ENCODE measurements at places on chromosomes 2 and 18.
A peak's percentile ranks its signal among the peaks of the same experiment; 100 is the strongest.

- DNase-seq = peak; percentile 35
Observed at GRCh38 chr2:190843890-190844699, 36.5 kb upstream of the GLS start.

GRCh38 chr2:36559221-36559942 lies 38.6 kb downstream of the FEZ2 start:
- DNase-seq = no peak

DNA sequence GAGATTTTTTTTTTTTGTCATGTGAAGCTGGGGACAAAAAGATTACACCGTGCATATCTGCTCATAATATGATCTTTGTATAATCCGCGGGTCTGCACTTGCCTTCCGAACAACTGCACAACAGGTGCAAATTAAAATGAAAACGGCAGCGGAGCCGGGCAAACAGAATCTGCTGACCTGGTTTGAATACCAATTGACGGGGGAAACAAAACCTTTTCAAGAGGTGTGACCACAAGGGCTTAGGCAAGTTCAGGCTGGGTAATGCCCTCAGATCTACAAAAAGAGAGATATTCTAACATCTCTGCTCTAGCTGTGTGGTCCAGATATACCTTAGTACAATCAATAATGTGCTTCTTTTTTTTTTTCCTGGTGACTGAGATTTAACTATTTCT lies 88.5 kb downstream of the ZEB2 start:
- DNase-seq = no peak

- no peak for DNase-seq
Observed at GRCh38 chr2:56292951-56293350, 109.2 kb downstream of the CCDC85A start.

DNA sequence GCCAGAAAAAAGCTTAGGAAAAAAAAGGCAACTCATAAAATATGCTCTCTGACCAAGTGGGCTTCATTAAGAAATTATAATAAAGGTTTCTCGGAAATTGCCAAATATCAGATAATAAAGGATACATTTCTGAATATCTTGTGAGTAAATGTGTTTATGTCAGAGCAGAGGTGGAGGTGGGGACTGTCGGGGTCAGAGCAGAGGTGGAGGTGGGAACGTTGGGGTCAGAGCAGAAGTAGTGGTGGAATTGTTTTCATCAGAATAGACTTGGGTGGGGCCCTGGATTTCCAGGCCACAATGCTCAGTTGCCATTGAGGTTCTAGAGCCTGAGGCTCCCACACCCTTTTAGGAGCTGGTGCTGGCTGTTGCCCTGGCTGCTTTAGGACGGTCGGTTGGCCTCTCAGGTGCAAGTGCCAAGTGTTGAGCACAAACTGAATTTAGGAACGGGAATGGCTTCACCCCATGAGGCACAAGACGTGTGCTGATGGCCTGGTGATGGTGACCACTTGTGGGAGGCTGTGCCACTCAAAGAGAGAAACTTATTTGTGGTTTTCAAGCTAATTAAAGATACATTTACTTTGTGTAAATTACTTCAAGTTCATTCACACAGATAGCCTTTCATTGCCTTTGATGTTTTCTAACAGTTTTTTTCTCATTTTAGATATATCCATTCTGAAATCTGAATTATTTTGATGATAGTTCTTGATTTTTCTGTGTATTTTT lies 131.5 kb downstream of the ATP9B start:
- DNase-seq = peak; percentile 16

DNA sequence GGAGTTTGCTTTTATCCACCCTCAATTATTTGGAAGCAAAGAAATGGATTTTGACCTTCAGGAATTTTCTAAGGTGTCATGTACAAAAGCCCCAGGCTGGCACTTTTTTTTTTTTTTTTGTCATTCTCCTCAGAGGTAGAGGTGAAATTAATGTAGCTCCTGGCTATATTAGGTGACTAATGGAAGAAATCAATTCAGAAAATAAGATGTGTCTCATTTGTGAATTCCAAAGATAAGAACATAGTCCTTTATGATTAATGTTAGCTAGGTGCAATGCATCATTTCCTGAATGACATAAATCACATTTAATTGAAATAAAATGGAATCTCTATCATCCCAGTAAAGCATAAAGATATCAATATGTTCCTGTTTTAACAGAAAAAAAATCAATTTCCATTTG lies 477.6 kb downstream of the FBXO15 start:
- no peak for DNase-seq

DNA sequence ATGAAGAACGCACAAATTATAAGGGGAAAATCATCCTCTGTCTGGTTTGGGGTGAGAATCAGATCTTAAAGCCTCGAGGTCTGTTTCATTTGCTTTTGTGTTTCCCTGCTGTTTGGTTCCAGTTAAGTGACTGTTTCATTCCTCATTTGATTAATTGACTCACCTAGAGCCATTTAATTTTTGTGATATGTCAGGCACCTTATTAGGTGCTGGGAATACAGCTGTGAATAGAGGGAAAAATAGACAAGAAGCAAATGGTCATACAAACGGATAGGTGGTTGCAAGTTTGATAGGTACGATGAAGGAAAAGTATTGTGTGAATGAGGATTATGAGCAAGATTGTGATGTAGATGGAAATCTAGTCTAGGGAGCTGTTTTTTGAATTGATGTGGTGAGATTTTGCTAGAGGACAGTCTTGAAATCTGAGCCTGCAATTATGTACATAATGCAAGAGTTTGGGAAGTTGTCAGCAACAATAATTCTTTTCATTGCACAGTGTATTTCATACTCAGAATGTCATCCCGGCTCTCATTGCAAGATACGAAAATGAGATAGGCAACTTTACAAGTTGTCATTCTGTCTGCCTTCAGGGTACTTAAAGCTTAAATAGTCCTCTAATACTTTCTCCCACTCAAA lies 2.2 kb downstream of the ACSL3 start:
- DNase-seq = no peak

GRCh38 chr2:174839662-174840061 lies 75.4 kb upstream of the CHRNA1 start:
- no peak for DNase-seq

DNA sequence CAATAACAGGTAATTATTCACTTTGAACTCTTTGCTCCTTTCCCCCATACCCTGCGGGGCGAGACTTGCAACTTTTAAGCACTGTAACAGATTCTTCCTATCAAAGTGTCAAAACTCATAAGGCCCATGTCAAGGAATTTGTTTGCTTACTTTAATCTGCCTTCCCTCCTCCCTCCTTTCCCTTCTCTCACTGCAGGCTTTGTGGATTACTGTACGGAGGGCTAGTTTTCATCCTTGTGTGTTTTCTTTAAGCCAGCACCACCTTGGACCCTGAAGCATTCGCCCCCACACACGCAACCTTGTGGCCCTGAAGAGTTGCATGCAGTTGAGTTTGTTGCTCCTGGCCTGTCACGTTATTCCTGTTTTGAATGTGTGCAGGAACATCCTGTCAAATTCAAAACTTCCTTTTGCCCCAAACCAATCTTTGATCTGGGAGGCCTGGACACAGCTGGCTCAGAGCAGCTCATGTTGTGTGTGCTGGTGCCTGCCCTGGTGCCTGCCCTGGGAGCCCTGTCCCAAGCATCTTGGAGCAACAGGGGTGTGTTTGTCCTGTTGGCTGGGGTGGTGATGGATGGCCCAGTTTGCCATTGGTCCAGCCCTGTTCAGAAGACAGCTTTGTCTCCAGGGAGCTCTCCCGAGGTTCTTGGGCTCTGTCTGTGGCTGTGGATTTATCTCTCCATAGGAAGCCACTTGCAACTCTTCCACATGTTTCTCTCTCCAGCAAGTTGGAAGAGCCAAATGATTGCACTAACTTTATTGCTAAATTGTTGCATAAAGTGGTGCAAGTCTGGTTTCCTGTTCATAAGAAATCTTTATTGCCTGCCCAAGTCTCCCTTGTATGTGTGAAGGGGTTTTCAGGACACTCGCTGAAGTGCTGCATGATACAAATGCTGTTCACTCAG lies 199.6 kb downstream of the VAPA start:
- DNase-seq = no peak

DNA sequence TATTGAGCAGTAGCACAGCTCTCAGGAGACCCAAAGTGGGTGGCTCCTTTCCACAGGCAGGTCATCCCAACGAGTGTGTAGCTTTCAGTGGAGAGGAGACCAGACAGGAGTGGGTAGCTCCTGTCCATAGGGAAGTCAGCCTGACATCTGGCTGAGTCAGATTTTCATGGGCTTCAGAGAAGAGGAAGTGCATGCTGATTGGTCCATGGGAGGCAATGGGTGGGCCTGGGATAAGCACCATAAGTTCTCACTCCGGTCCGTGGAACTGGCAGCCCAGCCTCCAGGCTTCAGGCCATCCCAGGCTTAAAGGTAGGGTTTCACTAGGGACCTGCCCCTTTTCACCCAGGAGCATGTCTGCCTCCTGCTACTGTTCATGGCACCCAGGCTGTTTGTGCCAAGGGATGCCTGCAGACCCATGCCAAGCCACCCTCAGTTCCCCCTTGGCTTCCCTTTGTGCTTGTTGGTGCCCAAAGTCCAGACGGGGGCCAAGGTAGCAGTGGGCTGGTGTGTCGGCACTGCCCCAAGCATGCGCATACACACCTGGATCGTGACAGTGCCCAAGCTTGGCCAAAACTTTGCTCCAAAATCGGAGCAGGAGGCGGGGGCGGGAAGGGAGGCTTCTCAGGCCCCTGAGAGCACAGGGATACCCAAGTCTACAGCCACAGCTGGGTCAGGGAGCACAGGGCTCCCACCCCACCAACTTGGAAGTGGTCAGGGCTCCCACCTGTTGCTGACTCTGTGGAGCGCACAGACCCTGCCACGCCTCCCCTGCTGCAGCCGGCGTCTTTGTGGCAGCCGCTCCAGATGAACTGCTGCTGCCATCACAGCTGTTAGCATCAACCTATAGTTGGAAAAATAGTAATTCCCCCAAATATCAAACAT lies 26.4 kb downstream of the MARCHF7 start:
- no peak for DNase-seq

GRCh38 chr2:217307023-217307422 lies 447.2 kb upstream of the TNP1 start:
- no peak for DNase-seq
